ENCODE measurements at places on chromosomes 16 and 17.

- no peak for DNase-seq
These were observed 4.5 kb upstream of the SAMD14 start for GRCh38 chr17:50134206-50135110.

DNA sequence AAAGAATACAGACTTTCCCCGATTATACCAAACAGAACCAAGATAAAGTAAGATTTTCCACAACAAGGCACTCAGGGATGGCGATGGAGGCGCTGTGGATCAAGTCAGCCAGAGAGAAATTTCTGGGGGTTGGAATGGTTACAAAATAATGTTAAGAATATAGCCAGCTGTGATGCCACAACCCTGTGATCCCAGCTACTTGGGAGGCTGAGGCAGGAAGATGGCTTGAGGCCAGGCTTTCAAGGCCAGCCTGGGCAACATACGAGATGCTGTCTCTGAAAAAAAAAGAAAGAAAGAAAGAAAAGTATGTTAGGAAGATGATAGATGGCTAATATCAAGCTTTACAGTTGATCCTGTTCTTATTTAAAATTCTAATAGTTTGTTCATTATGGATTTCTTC lies 10.6 kb upstream of the ALOX12 start:
- DNase-seq = no peak

GRCh38 chr16:55569025-55569424 lies 2.5 kb downstream of the CAPNS2 start:
- no peak for DNase-seq

- DNase-seq = no peak
These were observed 7.1 kb downstream of the UTS2R start for GRCh38 chr17:82378741-82379021.

DNA sequence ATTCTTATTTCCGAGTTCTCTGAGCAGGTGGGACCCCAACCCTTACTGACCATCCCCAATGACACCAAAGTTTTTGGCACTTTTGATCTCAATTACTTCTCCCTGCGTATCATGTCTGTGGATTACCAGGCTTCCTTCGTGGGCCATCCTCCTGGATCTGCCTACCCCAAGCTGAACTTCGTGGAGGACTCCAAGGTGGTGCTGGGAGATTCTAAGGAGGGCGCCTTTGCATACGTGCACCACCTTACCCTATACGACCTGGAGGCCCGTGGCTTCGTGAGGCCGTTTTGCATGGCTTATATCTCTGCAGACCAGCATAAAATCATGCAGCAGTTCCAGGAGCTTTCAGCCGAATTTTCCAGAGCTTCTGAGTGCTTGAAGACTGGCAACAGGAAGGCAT lies 868 bp downstream of the SMCR8 start:
- no peak for DNase-seq

DNA sequence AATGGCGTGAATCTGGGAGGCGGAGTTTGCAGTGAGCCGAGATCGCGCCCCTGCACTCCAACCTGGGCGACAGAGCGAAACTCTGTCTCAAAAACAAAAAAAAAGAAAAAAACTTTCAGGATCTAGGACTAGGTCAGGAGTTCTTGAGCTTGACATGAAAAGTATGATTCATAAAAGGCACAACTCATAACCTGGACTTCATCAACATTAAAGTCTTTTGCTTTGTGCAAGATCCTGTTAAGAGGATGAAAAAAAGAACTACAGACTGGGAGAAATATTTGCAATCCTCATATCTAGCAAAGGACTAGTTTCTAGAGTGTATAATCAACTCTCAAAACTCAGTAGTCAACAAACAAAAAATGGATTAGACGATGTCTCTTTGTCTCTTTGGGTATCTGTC lies 40.0 kb downstream of the TBC1D16 start:
- no peak for DNase-seq

GRCh38 chr16:74034862-74035261 lies 261.8 kb upstream of the PSMD7 start:
- no peak for DNase-seq

- DNase-seq = no peak
These were observed 7.1 kb upstream of the TM4SF5 start for GRCh38 chr17:4764595-4764994.

DNA sequence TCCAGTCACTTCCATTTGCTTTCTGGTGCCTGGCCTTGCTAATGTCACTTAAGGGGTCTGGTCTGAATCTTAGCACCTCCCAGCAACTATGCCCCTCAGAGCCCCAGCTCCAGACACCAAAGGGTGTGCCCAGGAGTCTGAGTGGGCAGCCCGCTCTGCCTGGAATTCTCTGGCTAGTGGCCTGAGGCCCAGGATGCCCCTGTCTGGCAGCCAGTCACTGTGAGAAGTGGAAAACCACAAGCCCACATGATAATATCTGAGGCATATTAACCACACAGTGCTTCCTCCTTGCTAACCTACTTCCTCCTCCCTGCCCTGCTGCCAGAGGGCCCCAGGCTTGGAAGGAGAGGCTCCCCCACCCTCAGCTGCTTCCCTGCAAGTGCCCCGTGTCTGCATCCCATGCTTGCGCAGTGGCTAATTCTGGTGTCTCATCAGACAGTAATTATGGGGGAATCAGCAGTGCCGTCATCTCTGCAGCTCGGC lies 14.0 kb downstream of the SRCIN1 start:
- DNase-seq = no peak

DNA sequence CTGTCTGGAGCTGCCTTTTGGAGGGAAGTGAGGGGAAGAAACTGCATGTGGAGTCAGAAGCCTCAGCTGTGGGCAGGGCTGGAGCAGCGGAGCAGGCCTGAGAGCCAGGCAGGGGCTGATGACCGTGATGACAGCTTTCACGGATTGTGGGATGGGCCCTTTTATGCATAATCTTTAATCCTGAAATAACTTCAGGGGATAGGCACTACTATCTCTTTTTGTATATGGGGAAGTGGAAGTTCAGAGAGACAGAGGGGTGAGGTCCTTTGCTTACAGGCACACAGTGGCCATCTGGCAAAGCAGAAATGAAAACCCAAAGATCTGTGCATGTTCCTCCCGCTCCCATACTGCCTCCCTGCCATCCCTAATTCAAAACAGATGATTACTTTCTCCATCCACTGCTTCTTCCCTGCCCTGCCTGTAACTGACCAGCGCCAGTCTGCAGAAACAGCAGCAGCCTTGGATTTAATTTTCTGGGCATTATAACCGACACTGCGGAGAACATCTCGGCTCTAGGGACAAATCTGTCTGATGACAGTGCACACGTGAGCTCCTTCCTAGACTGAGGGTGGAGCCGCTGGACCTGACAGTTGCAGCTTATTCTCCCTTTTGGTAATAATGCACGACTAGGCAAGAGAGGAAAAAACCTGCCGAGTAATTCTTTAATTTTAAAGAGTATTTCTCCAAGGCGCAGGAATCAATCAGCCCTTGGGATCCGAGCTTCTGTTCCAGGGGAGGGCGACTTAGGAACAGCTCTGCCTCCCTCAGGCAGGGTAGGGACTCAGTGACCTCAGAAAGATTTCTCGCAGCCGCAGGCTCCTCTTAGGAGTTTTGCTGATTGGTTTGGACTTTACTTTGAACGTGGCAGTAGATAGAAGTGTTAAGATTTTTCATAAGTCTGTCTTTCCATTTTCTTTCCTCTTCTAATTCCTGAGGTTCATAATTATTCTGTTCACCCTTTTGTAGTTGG lies 95.4 kb downstream of the UTP18 start:
- no peak for DNase-seq

GRCh38 chr16:53911513-53911912 lies 207.6 kb downstream of the FTO start:
- DNase-seq = no peak

DNA sequence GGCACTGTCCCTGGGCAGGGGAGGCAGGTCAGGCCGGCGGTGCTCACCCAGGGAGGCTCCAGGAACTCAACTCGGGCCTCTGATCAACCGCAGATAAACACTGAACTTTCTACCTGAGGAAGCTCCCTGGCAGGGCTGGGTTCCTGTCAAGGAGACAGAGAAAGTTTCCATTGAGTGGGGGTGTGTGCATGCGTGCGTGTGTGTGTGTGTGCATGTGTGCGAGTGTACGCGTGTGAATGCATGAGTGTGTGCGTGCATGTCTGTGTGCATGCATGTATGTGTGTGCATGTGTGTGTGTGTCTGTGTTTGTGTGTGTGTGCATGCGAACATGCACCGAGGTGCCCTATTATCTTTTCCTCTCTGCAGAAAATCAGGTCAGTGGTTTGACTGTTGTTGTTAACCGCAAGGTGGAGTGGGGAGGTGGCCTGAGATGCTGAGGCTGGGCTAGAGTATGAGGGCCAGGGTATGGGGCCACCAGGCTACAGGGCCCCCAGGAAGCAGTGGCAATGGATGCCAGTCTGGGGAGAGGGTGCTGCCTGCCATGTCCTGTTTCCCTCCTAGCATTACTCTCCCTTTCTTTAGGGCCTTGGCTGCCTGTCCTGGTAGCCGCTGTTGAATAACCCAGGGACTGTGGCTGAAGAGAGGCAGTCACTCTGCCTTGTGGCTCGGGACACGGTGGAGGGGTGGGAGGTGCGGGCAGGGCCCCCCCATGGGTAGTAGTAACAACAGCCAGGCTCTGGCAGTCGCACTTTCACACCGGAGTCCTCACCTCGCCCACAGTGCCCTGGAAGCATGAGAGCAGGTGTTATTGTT lies 24.0 kb downstream of the CCR7 start:
- peak; percentile 74 for DNase-seq

DNA sequence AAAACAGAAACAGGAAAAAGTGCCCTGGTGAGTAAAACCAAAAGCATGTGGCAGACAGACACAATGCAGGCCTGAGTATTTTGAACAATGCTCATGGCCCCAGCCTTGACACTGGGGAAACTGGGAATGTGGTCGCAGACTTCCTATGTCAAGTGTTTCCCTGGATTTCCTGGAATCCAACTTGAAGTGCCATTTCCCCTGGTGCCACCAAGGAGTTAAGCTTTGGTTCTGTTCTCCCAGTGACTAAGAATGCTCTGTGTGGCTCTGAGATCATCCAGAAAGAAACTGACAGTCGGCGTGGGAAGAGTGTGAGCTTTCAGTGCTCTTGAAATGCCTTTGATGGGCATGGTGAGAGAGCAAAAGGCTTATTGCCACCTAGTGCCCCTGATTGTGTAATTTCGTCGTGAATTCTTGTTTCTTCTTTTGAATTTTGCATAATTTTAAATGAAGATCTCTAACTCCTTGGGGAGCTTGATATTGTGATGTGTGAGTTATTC lies 96.0 kb downstream of the YPEL2 start:
- DNase-seq = no peak

- DNase-seq = no peak
These were observed 9.5 kb upstream of the TEKT3 start for GRCh38 chr17:15350777-15351477.

DNA sequence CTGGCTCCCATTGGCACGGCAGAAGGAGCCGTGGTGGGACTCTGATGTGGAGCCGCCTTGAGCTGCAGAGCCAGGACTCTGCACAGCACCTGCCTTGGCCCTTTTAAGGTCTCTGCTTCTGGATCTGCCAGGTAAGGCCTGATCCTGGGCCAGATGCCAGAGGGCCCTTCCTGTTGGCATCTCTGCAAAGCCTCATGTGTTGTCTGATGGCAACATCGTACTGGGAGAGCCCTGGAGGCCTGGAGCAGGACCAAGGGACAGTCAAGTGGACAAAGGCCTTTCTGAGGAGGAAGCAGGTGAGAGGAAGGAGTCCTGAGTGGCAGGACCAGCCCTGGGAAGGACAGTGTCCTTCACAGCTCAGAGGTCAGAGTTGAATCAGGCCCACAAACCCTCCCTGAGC lies 26.1 kb downstream of the SOCS1 start:
- DNase-seq = no peak

DNA sequence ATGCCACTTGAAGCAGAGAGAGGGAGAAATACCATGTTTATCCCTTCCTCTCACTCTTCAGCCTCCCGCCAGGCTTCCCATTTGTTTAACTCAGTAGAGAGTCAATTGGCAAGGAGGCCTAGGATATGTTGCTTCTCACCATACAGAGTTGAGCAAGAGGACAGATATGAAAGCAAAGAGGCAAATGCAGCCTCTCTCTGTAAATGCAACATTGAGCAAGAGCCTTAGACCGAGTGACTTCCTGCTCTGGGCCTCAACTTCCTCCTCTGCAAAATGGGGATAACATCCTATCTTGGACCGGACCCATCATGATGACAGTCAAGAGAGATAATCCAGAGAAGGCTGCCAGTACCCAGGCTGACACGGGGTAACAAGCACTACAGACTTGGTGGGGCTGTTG lies 36.8 kb downstream of the SOCS1 start:
- DNase-seq = no peak

DNA sequence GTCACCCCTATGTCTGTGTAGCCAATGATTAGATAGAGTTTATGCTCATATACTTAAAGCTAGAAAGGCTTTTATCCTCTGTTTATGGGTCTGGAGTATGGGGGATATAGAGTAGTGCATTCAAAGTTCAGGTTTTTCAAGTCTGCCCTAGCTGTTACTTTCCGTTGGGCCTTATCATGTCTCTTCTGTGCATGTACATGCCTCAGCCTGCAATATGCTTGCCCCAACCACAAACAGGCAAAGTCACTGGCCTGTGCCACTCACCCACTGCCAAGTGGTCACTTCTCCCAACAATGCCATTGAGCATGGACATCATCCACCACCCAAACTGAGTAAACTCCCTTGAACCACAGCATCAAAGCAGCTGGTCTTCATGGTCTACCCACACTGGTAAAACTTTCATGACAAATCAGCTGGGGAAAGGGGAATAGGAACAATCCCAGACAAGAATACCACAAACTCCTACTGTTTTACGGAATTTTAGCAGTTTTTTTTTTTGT lies 70.3 kb upstream of the C17orf78 start:
- DNase-seq = no peak

DNA sequence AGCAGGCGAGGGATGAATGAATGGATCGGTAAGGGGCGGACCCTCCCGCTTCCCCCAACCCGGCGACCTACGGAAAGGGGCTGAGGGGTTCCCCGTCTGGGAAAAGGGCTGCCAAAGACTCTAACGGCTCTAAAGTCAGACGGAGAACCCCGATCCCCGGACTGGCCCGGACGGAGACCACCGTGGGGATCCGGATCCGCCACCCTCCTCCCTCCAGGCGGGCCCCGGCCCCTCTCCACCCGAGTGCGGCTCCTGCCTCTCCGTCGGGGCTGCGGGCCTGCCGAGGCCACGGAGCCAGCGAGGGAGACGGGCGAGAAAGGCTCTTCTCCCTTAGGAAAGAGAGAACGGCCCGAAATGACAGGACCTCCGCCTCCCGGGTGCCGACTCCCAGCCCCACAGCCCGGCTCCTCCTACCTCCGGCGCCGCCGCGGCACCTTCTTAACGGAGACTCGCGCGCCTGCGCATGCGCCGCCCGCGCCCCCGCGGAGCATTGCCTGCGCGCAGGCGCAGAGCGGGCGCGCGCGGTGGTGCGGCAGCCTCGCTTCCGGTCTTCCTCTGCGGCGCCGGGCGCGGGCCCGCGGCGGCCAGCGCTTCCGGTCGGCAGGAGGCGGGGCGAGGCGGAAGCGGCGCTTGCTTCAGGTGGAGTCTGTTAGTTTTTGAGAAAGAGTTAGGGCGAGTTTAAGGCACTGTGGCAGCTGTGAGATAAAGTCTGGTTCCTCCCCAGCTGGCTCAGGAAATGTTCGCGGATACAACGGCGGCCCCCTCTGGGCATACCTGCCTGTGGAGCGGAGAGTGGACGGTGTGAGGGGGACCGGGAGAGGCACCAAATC lies at the start of gene SLX4:
SLX4 (minus strand) TSS at position 461 of the 830 bp plus-strand sequence. CDS start 2,642 bp downstream, outside the sequence.
- DNase-seq = peak; percentile 88

GRCh38 chr16:16797239-16797638 lies 418.3 kb downstream of the NPIPA7 start:
- DNase-seq = no peak

GRCh38 chr16:10362077-10362863 lies 23.6 kb upstream of the ATF7IP2 start:
- DNase-seq = peak; percentile 24
